ENCODE measurements at places on chromosomes 1 and 21. TPM values are rescaled to one million over a fixed set of nuclear protein-coding genes. Genes with fewer than 3 reads are reported as not detected.

Gene RAB25
- not detected for total RNA-seq

Gene CZIB
- 50.9 TPM for total RNA-seq

Gene NES
- 32.2 TPM for total RNA-seq

Gene AADACL3
- not detected for total RNA-seq

Gene NPR1
- 4.1 TPM for total RNA-seq

Gene AURKAIP1
- 94.9 TPM for total RNA-seq

Gene DEPDC1
- total RNA-seq = 25.7 TPM

Gene CFHR4
- total RNA-seq = not detected

Gene OR6N1
- total RNA-seq = not detected

Gene LCE1A
- total RNA-seq = not detected

Gene CD53
- total RNA-seq = not detected

Gene GPR25
- not detected for total RNA-seq

Gene TRIM45
- 6.3 TPM for total RNA-seq

Gene RTCA
- total RNA-seq = 54.5 TPM

Gene PTPN22
- total RNA-seq = 0.75 TPM

Gene C1orf198
- total RNA-seq = 32.9 TPM

Gene TCP10L
- total RNA-seq = under 0.01 TPM

Gene TMPRSS15
- not detected for total RNA-seq

Gene PRKCZ
- total RNA-seq = 8.2 TPM

Gene GABRD
- not detected for total RNA-seq

Gene NBPF6
- not detected for total RNA-seq

Gene OR2L2
- under 0.01 TPM for total RNA-seq

Gene UBASH3A
- not detected for total RNA-seq

Gene BNIPL
- 0.11 TPM for total RNA-seq

Gene AMY1A
- total RNA-seq = not detected

Gene AKR7A3
- total RNA-seq = 0.62 TPM

Gene MAP3K7CL
- 11.8 TPM for total RNA-seq

Gene CSRP1
- total RNA-seq = 648 TPM

Gene SLC1A7
- total RNA-seq = 0.12 TPM

Gene LENEP
- not detected for total RNA-seq

Gene C1QB
- total RNA-seq = not detected

Gene ZBTB8OS
- total RNA-seq = 29.8 TPM

Gene NBPF19
- 29.5 TPM for total RNA-seq

Gene MYOC
- total RNA-seq = 0.25 TPM

Gene XCL2
- total RNA-seq = not detected

Gene VSIG8
- 0.12 TPM for total RNA-seq

Gene TRIM67
- total RNA-seq = not detected

Gene RHD
- not detected for total RNA-seq

Gene CEP104
- total RNA-seq = 21.2 TPM

Gene CLK2
- 32.0 TPM for total RNA-seq

Gene ZFP69
- total RNA-seq = 2.9 TPM

Gene CDC7
- total RNA-seq = 15.5 TPM

Gene AUNIP
- total RNA-seq = 5.6 TPM

Gene LCE1F
- not detected for total RNA-seq

Gene TAS1R1
- total RNA-seq = not detected

Gene IFI44L
- 2.7 TPM for total RNA-seq

Gene CFAP141
- total RNA-seq = not detected

Gene FAM229A
- 0.77 TPM for total RNA-seq

Gene AKT3
- 66.9 TPM for total RNA-seq

Data from uterine smooth muscle cell (primary cell).